Spinal cord (tissue), 10 donors: ENCODE measurements at places on chromosomes 4 and X. TPM values are rescaled to one million over a fixed set of nuclear protein-coding genes. Genes with fewer than 3 reads are reported as not detected.

DNA sequence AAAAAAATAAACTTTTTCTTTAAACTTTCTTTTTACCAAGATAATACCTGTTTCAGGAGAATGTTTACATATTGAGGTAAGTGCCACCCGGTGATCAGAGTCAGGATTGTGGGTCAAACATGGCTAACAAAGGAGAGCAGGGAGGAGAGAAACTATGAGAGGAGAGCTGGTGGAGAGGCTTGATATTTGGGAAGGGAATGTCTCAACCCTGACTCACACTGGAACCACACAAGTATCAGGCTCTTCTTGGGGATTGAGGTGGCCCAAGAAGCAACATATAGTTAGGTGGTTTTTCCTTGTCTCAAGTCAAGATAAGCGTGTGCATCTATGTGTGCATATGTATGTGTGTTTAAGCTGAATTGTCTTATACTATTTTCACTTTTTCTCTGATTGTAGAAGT, 6.7 kb downstream of the TCEAL1 start:
- no peak for DNase-seq

DNA sequence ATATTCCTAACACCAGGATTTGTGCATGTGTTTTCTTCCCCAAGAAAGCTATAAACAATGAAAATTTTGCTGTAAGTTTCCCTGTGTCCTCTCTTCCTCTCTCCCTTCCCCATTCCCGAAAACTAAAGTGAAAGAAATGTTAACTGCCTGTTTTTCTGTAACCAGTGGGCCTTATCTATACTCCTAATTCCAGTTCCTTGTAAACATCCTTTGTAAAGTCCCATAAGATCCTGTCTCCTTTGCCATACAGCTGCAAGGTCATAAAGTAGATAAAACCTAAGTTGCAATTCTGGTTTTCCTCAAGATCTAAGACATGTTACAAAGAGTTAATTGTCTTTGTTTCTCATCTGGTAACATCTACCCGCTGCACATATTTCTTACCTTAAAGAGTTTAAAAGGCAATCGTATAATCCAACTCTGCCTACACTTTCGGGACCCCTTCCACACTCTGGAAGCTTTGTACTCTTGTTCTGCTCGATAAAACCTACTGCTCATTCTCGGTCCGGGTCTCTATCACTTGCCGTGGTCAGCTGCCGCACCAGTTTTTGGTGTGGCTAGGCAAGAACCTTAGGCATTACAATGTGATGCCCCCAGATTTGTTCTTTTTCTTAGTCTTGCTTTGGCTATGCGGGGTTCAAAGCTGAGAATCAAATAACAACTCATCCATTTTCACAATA, 20.5 kb downstream of the UGT2B7 start:
- no peak for DNase-seq

- DNase-seq: no peak
Measured at GRCh38 chrX:6959006-6959405, 188.5 kb upstream of the STS start.

DNA sequence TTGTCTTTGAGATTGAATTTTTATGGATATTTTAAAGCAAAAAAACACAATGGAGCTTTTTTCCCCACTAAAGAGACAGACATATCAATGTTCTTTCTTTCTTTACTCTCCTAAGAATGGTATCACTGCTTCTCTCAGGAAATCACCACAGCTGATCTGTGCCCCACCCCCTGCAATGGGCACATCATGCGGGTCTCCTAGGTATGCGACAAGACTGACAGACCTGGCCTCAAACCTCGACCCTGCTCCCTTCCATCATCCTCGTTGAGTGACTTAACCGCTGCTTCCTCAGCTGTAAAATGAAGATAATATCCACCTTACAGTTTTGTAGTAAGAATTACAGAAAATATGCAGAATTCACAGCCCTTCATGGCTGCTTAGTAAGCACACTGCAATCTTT, 58.3 kb downstream of the LEF1 start:
- no peak for DNase-seq

MAGEA10 gene
- total RNA-seq: not detected

DNA sequence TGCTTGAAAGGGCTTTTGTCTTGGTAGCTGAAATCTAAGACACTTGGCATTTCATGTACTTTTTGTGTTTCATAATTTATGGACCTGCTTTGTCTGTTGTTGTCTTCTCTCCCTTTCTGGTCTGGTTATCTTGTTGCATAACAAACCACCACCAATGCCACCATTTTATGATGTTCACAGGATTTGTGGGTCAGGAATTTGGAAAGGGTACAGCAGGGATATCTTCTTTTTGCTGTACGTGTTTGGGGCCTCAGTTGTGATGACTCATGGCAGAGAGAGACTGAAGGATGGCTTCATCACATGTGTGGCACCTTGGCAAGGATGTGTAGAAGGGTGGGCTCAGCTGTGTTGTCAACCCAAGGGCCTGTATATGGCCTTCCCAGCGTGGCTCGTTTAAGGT, 35.2 kb downstream of the KDM6A start:
- no peak for DNase-seq

DNA sequence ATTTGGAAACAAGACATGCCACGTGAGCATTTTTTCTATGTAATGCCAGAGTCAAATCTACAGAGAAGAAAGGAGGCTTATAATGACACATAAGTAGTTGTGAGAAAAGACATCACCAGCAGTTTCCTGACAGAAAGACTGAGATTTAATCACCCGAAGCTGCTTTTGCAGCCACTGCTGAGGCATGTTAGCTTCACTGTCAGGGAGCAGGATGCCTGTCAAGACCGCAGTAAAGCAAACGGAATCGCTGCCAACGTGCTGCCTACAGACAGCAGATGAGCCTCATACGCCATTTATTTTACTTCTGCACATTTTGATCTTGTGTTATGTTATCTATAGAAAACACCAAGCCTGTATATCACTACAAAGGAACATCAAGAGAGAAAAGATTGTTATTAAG, 68.7 kb upstream of the NDST3 start:
- peak; percentile 87 for DNase-seq

- DNase-seq: no peak
Measured at GRCh38 chr4:37157476-37158167, 86.9 kb upstream of the NWD2 start.

GRCh38 chr4:104490096-104490769, 4.5 kb downstream of the CXXC4 start:
- no peak for DNase-seq

NHS gene
- total RNA-seq: 17.7 TPM

DNA sequence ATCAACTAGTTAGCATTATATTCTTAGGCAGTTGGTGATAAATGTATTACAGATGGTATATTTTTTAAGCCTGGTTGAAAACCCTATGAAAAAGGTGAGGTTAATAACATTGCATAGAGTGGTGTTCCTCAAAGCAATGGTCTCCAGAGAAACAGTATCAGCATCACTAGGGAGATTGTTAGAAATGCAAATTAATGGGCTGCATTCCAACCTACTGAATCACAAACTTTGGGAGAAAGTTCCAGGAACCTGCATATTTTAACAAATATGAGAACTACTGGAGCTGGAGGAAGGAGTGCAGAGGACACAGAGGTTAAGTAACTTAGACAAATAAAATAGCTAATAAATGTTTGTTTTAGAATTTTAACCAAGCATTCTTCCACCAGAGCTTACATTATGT, 166.9 kb upstream of the PCDH10 start:
- DNase-seq: no peak

DNA sequence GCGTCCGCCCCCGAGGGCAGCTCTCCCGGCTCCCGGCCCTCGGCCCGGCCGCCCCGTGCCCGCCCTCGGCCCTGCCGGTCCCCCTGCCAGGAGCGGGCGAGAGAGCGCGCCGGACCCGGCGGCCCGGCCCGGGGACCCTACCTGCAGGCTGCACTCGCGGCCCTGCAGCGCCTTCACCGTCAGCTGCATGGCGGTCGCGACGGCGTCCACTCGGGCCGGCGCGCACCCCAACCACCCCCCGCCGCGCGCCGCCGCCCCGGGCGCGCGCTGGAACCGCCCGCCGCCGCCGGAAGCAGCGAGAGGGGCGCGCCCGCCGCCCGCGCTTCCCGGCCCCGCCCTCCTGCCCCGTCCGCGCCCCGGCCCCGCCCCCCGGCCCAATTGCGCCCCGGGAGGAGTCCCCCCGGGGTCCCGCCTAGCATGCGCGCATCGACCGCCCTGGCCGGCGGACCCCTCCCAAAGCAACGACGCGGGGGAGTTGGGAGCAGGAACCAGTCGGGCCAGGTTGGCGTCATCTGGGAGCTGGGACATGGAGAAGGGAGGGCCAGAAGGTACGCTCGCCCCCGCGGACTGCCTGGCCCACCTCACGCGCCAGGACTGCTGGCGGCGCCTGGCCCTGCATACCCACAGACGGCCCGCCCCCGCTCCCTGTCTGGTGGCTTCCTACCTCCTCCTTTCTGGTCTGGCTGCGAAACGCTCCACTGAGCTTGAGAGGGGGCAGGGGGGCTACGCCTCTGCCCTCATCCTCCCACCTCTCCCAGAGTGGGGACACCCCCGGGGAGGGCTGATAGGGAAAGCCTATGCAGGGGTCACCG, at the start of gene UBL4A:
TSS of gene UBL4A (minus strand) at position 220 of the 812 bp plus-strand sequence. CDS start at position 189, 31 bp downstream.
- DNase-seq: no peak

- no peak for DNase-seq
Measured at GRCh38 chr4:10832806-10833628, 148.4 kb upstream of the CLNK start.

GRCh38 chr4:156962528-156962974, 9.0 kb downstream of the PDGFC start:
- no peak for DNase-seq

DNA sequence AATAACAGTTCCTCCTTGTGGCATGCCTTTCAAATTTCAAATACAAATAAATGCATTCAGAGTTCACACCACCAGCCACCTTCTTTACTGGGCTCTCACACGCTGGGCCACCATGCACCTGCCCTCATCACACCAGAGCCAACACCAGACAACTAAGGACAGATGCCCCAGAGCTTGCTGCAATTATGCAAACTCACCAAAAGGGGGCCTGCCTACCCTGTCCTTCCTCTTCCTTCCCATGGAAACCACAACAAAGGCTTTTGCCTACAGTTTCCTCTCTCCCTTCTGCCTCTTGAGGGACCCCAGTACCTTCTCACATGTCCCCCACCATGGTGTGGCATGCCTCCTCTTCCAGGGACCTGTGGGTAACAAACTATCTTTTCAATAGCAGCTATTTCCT, 1333.9 kb upstream of the TENM3 start:
- no peak for DNase-seq

DNA sequence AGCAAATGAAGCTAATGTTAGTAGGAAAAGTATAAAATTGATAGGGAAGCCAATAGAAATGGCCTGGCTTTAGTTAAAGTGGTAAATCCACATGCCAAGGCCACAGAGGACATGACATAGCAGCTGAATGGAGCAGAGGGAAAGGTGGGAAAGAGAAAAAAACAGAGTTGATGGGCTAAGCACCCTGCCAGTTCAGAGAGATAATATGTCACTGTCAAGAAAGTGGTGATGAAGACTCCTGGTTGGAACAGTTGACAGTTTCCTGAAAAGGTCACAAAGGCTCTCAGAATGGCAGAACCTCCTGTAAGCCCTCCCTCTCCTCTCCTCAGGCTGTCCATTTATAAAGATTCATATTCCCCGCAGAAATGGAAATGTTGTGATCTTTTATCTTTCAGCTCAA, 48.2 kb downstream of the SLC7A11 start:
- DNase-seq: no peak

- DNase-seq: no peak
Measured at GRCh38 chrX:19761554-19762295, 125.7 kb downstream of the SH3KBP1 start.

CC2D2A gene
- total RNA-seq: 25.6 TPM

DNA sequence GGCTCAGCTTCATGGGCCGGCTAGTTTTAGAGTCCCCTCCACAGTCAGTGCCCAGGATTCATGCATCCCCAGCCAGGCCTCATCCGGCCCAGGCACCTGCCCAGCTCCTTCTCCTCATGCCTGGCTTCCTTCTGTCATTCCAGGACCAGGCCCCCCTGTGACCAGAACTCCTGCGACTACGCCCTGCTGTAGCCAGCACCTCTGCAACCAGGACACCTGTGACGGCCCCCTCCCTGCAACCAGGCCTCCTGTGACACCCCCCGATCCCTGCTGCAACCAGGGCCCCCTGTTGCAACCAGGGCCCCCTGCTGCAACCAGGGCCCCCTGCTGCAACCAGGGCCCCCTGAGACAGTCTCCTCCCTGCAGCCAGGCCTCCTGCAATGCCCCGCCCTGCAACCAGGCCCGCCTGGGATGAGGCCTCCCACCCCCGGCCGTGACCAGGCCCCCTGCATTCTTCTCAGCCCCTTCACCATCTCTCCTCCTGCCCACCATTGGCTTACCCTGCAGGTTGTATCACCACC, 46.8 kb downstream of the HTRA3 start:
- no peak for DNase-seq

GRCh38 chr4:52126966-52127365, 75.9 kb downstream of the SPATA18 start:
- DNase-seq: no peak

DNA sequence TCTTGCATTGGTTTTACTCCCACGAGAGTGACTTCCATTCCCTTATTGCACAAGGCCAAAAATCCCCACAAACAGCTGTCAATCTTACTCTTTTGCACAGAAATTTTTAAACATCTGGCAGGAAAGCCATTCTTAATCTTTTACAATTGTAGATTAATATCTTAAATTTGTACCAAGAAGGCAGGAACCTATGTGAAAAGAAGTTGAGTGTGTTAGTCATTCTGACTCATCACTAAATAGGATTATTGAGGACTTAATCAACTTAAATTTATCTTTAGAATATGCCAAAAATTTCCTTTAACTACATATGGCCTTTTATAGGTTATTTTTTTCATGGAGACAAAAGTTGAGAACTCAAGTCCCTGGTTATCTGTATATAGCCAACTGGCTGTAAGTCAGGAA, 49.0 kb upstream of the VEGFC start:
- no peak for DNase-seq

- DNase-seq: no peak
Measured at GRCh38 chrX:134676436-134676835, 18.2 kb upstream of the PLAC1 start.

DNA sequence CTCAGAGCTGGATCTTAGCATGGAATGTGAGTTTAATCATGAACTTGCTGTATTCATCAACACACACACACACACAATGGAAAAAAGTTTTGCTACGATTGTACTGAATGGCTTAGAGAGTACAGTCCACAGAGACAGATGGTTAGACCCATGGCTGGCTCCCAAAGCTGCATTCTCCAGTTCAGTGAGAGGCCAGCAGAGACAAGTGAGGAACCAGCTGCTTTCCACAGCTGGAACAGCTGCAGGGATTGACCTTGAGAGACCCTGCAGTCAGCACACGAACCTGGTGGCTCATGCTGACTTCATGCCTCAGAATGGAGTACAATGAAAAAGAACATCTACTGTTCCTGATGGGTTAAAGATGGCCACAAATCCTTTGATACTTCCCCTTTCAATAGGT, 94.5 kb downstream of the DHX15 start:
- no peak for DNase-seq

P2RY8 gene
- 1.5 TPM for total RNA-seq

AWAT2 gene
- total RNA-seq: not detected

- DNase-seq: no peak
Measured at GRCh38 chr4:128859887-128860677, 50.6 kb downstream of the JADE1 start.

- DNase-seq: no peak
Measured at GRCh38 chr4:115562506-115562905, 449.1 kb upstream of the NDST4 start.
